ENCODE measurements at places on chromosomes 6 and 20.

DNA sequence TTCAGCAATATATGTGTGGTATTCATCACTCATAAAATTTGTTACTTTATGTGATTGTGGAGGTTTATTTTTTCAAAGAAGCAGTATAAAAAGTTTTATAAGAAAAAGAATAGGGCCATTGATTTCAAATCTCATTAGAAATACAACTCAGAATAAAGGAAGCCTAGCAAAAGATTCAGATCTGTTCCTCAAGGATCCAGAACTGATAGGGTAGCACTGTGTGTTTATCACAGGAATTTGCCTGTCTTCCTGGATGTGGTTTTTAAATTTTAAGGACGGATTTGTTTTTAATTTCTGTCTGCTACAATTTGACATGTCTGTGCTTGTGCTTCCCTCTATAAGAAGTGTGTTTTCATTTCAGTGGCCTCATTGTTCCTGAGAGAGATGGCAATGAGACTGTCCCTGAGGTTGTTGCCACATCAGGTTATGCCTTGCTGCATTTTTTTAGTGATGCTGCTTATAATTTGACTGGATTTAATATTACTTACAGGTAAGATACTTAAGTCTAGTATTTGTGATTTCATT lies 74.6 kb downstream of the ATRN start:
- DNase-seq: no peak

GRCh38 chr6:167122827-167123657 lies at the start of gene CCR6:
CCR6 (plus strand) TSS chr6:167123096; CDS start chr6:167136135, 13,039 bp downstream.
- no peak for DNase-seq

DNA sequence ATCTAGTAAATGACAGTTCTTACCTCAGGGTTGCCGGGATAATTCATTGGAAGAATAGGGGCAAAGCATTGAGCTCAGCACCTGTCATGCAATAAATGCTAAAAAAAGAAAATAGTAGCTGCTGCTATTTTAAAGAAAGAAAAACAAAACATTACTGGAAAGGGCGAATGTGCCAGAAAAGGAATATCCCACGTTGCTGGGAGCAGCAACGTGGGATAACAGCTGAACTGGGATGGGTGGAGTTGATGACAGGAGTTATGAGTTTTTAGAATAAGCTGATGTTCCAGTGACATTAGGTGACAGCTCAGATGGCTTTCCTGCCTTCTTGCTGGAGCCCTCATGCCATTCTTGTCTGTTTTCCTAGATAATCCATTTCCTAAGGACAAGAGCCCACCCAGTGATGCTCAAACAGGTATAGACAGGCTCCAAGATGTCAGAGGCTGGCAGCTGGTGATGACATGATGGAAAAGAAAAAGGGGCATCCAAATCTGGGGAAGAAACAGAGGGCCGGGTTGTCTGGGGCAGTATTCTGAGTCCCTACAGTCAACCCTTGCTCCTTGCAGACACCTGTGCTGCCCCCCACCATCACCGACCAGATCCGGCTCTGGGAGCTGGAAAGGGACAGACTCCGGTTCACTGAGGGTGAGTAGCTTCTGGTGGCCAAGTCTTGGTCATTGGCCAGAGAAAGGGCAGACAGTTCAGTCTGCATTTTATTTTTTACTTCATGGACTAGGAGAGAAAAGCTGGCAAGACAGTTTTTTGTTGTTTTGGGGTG lies 1.1 kb upstream of the VARS2 start:
- DNase-seq: no peak

- no peak for DNase-seq
Measured at GRCh38 chr6:32129297-32130088, 595 bp downstream of the FKBPL start.

DNA sequence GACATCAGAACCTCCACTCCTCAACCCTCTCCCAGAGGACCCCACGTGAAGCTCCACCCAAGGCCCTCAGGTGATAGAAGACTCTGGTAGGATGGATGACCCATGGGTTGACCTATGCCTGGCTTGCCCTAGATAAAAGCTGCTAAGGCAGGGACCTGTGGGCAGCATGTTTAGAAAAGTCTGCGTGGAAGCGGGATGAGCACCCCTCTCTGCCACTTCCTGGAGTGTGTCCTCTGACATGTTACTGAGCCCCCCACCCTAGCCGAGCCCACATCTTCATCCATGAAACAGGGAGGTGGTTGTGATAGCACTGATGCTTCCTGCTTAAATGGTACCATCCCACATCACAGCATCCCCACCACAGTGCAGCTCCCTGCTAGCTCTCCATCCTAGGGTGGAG lies 21.8 kb downstream of the MOCS1 start:
- no peak for DNase-seq

DNA sequence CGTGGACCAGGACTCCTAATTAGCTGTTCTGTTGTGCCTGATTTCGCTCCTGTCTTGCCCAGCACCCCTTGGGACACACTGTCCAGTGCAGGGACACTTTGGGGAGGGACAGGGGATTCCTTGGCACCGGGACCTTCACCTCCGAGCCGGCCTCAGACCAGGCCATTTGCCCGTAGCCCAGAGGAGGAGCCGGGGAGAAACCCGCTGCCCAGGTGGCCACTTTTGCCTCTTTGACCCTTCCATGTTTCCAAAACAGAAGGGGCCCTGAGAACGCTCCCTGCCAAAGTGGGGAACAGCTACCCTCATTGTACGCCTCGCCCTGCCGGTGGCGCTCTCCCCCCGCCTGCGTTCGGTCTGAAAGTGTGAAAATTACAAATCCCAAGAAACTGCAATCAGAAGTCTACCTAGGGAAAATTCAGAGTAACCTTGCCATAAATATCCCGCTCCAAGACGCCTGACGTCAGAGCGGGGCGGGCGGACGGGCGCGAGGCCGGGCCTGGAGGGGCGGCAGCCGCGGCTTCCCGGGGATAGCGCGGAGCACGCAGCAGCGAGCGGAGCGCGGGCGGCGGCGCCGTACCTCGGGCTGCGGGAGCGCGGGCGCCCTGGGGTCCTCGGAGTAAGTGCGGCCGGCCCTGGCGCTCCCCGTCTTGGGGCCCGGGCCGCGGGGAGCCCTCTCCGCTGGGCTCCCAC lies at the start of gene DAAM2:
Gene DAAM2, plus strand, starts transcription at position 527 of the 690 bp plus-strand sequence. CDS start 63,927 bp downstream, outside the sequence.
- DNase-seq: peak; percentile 82

DNA sequence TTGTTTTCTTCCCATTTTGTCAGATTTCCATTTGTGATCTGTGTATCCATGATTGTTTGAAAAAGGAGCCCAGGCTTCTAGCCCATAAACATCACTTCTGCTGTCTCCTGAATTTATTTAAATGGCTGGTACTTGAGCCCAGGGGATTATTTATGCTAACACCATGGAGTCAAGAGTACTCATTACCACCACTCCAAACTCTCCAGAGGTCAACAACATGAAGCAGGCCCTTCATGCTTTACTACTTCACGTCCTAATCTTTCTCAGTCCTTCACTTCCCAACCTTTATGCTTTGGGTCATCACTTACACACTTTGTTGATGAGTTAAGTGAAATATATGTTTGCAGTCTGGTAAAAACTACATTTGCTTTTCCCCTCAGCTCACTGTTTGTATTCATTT lies 247.8 kb downstream of the BMP2 start:
- DNase-seq: no peak

Measured in islet precursor cell (in vitro differentiated cells).